ENCODE measurements at places on chromosomes 1 and 21.

DNA sequence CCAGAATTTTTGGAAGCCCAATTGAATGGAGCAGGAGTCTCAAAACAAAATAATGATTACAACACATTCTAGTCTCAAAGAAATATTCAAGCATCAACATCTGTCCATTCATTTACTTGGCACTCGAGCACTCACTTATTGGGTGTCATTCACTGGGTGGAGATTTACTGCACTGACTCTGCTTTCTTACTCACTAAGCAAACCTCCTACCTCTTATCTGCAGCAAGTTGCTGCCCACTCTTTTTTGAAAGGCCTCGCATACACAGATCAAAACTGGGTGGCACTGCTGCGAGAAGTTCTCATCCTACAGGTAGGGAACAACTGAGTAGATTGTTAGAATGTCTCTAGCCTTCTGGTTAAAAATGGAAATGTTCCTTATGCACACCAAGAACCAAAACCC, 18.0 kb downstream of the RHBDL2 start:
- DNase-seq, result no peak

GRCh38 chr1:97314685-97315084, 593.1 kb downstream of the PTBP2 start:
- no peak for DNase-seq

DNA sequence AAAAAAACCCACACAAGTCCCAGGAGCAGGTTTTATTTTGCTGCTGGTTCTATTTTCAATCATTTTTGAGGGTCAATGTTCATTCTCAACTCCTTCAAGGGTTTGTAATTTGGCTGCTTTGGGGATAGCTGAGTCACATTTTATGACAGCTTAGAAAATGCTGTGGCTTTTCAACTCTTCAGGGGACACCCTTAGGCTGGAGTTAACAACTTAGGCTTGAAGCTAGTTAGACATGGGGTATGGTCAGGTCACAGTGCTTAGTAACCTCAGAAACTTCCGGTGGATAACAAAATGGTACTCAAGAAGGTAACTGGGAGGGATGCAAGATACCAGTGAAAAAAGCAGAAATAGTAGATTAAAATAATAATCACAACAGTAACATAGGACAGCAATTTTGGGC, 308.8 kb downstream of the HHIPL2 start:
- DNase-seq, result no peak

- DNase-seq, result no peak
Measured at GRCh38 chr1:6235296-6235677, 477 bp downstream of the ICMT start.

DNA sequence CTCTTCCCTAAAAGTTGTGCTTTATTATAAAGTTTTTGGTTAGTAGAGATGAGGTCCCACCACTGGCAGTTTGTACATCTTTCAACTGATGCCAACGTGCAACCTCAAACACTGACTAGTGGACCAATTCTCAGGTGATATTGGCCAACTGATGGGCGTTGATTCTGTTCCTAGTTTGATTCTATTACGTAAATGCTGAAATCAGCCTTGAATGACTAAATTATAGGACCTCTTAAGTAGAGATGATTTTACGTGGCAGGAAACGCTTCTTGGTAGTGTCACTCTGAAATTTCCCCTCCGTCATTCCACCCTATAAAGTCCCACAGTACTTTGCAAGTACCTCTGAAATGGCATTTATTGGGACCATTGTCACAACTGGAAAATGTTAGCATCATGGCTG, 8.8 kb upstream of the FNDC7 start:
- DNase-seq, result no peak

DNA sequence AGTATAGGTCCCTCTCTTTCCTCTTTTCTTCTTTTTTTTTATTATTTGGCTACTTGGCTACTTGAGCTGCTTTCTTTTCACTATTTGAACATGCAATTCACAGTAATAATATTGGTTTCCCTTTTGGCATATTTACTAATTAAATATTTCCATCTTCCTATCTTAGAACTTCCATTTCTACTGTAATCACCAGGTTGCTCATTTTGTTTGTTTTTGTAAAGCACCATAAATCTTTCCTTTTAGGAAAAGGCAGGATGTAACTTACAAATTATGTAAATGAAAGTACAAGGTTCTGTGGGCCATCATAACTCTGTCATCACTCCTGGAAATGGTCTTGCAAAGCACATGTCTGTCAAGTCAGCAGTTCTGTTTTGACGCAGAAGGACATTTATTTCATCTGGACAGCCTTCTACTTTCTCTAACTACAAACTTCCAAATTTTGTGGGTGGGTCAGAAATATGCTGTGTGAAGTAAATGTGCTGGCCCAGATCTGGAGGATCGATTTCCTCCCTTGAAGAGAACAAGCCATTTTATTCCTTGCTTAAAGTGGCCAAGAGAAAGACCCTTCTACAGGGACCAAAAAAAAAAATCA, 71.7 kb upstream of the TNFSF18 start:
- DNase-seq, result no peak

Data from activated naive CD4-positive, alpha-beta T cell treated with anti-CD3 and anti-CD28 coated beads, Interleukin-2, amount 50 U/mL, for 72 hours (primary cell).